ENCODE measurements at places on chromosomes 4 and X.

DNA sequence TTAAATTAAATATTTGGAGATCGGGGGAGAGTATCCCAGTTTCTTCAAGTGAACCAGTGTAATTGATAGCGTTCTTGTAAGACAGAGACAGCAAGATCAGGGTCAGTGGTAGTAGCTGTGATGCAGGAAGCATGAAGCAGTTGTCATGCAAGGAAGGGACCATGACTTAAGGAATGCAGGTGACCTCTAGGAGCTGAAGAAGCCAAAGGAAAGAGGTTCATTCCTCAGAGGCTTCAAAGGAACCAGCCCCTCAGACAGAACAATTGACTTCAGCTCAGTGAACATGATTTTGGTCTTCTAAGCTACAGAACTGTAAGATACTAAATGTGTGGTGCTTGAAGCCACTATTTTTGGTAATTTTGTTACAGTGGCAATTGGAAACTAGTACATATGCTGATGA is 51.6 kb downstream of the GLRB start:
- DNase-seq = no peak

GRCh38 chr4:105350859-105351490 is 122.9 kb downstream of the PPA2 start:
- DNase-seq = no peak

- no peak for DNase-seq
These were observed 38.4 kb upstream of the CLNK start for GRCh38 chr4:10722957-10723356.

DNA sequence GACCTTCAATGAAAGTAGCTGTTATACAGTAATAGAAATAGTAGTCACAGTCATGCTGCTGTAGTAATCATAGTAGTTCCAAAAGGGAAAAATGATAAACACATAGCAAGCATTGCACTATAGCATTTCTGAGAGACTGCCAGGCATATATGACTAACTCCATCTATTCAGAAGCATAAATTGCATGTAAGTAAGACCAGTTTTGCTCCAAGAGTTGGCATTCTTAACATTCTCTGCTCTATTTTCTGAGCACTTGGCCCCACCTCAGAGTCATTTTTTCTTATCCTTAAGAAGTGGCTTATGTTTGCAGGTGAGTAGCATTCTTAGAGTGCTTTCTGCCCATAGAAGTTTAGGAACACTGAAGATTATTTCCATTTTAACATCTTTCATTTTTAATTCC is 490.3 kb upstream of the TECRL start:
- no peak for DNase-seq

DNA sequence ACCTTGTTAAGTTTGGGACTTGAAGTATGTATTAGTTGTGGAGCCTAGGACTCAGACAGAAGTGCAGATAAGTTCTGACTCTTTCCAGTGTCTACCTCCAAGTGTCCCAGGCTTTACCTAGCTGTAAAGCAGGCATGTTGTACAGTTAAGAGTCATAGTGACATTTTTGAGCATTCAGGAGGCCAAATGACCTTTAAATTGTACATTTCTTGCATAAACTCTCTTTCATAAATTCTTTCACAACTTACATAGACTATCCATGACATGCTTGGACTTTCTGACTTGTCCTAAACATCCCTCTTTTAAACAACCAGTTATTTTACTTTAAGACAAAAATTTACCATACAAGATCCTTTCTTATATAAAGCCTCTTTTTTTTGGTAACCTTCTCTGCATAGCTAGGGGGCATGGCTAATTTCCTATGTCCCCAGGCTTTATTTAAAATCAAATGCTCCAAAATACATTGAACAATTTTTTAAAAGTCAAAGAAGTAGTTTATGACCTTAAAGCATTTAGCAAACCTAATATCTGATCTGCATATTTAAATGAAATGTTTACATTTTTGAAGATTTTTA is 40.1 kb upstream of the UGT8 start:
- no peak for DNase-seq

DNA sequence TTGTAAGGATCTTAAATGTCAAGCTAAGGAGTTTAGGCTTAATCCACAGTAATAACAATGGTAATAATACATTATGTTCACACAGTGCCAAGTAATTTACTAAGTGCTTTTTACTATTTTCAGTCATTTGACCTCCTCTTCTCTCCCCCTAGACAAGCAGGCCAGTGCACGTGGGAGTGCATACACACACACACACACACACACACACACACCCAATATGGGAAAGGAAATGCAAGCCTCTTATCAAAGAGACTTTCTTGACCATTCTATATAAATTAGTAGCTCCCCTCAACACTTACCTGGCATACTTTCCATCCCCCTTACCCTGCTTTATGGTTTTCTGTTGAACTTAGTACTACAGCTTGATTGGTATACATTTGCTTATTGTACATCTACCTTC is 3.8 kb upstream of the GPRIN3 start:
- no peak for DNase-seq

- no peak for DNase-seq
These were observed 6.6 kb downstream of the FAM3A start for GRCh38 chrX:154509455-154509854.

DNA sequence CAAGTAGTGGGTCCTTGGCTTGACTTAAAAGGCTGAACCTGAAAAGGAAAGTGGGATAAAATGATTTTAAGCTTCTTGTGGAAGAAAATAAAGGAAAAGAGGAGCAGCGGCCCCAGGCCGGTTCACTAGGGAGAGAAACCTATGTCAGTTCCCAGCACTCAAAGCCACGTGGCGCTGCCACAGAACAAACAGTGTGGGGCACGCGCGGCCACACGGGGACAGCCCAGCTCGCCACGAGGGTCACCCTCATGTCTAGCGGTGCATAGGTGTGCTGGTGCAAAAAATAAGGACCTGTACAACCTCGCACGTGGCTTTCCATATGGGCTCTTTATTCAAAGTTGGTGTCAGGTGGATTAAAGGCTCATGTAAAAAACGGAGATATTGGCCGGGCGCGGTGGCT is 17.1 kb downstream of the MSANTD1 start:
- no peak for DNase-seq

GRCh38 chr4:32485956-32486355 is 1765.8 kb downstream of the PCDH7 start:
- DNase-seq = no peak

DNA sequence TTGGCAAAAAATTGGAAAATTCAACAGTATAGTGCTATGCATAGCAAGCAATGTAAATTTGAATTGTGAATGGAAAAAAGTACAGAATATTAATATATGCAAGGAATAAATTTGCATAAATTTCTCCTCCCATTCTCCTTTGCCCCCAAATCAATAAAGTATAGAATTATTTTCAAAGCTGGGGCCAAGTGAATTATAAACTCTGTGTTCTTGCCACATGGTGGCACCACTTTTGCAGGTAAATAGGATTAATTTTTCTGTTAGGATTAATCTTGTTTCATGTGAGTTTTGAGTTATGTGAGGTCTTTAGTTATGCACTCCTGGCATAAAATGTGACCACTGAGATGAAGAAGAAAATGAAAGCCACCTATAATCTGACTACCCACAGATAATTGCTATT is 19.9 kb downstream of the COPS4 start:
- DNase-seq = no peak

DNA sequence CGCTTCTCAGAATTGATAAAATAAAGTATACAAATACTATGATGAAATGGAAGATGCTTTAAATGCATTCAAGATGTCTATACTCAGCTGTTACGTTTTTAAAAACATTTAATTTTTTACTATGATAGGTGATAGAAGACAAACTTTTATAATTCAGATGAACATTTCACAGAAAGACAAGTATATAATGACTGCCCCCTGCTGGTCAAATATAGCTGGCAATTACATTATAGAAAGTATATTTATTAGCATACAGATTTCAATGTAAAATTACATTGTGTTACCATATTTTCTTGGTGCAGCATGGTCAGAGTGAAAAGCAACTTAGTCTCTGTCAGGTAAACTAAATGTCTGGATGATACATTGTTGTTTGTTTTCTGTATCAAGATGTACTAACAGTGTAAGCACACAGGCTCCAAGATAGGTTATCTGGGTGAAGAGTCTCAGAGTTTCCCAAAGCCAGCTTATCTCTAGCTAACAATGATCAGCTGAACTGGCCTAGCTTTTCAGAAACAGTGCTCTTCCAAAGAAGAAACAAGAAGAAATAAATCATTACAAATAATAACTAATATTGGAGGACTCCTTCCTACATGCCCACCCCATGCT is 54.1 kb downstream of the SRPX start:
- DNase-seq = no peak

DNA sequence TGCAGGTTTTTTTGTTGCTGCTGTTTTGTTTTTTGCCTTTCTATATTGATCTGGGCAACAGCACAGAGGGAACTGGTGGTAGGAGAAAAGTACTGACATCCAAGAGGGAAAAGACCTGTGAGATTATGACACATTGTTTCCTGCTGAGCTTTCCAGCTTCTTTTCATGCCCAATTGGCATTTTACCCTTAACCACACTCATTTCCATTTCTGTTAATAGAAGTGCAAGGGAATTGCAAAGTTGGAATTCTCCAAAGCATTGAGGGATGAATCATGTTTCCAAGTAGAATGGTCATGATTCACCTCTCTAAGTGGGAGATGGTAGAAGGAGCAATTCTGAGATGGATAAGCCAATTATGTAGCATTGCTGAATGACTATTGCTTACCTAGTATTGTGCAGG is 161.5 kb downstream of the PPARGC1A start:
- no peak for DNase-seq

GRCh38 chr4:79653871-79654270 is 245.8 kb upstream of the GK2 start:
- DNase-seq = no peak

- DNase-seq = no peak
These were observed 656.7 kb downstream of the ZNF674 start for GRCh38 chrX:45888518-45888917.

DNA sequence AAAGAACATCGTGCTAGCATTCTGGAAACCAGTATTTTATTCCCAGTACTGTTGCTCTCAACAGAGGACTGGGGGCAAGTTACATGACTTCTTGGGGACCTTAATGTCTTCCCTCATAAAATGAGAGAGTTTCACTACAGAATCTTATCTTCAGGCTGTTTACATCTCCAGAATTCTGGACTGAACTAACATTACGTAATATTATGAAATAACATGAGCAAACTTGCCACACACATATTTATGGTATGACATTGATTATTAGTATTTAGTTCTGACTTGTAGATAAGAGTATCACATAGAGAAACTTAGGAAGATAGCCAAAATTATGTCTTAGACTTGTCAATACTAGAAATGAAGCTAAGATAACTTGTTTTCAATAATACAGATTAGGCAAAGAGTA is 68.0 kb downstream of the NFKB1 start:
- no peak for DNase-seq

DNA sequence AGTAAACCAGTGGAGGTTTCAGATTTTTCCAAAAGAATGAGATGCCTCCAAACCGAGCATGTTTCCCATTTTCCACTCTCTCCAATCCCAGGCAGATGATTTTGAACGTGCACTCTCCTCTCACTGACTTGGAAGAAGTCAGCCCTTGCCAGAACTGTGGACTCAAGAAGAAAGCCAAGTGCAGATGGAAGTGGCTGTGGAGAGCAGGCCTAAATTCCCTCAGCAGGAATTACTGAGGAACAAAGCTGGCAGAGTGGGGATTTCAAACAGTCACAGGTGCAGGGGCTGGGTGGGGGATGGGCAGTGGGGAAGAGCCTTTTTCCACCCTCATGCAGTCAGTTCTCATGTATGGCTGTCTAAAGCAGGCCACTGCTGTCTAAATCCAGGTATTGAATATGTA is 83.5 kb upstream of the PLAC1 start:
- no peak for DNase-seq

DNA sequence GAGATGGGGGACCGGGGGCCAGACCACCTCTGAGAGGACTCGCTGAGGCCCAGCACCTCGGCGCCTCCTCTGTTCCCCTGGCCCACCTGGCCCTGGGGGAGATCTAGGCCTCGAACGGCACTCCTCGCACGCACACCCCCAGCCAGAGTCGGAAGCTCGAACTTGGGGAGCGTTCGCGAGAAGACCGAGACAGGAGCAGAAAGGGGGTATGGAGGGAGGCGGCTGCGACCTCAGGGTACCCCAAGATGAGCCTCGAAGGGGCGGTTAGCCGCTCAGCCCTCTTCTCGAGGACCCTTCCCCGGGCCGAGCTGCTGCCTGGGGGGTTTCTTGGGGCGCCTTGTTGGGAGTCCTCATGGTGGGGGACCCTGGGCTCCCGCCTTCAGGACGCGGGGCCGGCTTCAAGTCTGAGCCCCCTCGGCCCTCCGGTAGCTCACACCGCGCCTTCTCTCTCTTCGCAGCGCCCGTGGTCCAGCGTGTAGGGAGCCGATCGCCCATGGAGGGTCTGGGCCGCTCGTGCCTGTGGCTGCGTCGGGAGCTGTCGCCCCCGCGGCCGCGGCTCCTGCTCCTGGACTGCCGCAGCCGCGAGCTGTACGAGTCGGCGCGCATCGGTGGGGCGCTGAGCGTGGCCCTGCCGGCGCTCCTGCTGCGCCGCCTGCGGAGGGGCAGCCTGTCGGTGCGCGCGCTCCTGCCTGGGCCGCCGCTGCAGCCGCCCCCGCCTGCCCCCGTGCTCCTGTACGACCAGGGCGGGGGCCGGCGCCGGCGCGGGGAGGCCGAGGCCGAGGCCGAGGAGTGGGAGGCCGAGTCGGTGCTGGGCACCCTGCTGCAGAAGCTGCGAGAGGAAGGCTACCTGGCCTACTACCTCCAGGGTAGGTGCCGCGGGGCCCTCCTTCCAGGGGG is 706 bp downstream of the DUSP9 start:
- no peak for DNase-seq

- no peak for DNase-seq
These were observed 28.9 kb downstream of the CASP3 start for GRCh38 chr4:184620212-184620867.

- DNase-seq = no peak
These were observed 2.9 kb downstream of the KLHL15 start for GRCh38 chrX:24023972-24024669.

DNA sequence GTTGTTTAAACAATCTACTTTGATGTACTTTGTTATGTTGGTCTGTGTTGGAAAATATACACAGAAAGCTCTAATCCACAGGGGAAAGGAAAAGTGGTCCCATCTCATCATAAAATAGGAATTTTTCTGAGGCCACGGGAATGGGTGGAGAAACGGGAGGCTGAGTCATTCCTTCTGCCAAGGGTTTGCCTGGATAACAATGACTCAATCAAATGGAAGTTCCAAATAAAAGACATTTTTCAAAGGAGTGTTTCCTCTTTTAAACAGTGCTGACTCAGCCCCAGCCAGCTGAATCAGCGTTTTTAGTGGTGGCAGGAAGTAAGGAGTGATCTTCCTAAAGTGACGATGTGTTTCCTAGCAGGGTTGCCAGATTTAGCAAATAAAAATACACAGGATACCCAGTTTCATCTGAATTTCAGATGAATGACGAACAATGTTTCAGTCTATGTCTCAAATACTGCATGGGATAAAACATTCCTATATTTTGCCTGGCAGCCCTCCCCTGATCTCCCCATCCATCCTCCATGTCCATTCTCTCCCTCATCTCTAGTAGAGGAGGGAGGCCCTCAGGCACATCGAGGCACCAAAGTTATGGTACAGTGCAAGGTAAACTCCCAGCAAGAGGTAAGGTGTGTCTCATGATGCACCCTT is 345.4 kb upstream of the GATB start:
- no peak for DNase-seq
